ENCODE measurements at places on chromosomes 16 and 17.

GRCh38 chr16:13397126-13397525, 495.7 kb downstream of the SHISA9 start:
- DNase-seq: no peak

GRCh38 chr17:7307686-7308624, 527 bp downstream of the EIF5A start:
- DNase-seq: peak; percentile 31

- DNase-seq: no peak
These were observed 2.2 kb downstream of the ALDOC start for GRCh38 chr17:28574526-28574925.

DNA sequence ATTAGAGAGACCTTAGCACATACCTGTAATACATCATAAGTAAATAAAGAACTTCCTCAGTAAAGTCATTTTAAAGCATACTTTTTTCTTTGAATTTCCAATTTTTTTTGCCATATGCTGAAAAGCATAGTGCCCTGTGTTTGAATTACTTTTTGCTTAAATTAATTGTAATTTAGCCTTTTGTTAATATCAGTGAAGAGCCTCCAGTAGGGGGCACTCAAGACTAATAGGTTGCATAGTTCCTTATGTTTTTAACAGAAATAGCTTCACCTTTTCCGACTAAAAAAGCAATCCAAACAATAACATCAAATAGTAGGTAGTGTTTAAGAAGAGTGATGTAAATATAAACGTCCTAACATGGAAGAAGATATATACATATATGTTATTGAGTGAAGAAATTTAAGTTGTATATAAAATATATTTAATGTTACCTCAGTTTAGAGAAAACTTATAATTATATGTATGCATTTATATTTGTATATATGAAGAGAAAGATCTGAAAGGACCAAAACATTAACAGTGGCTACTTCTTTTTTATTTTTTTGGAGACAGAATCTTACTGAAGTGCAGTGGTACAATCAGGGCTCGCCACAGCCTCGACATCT, 18.6 kb downstream of the RAD51C start:
- DNase-seq: no peak

GRCh38 chr17:82281502-82282238, 8.2 kb upstream of the CSNK1D start:
- peak; percentile 43 for DNase-seq

DNA sequence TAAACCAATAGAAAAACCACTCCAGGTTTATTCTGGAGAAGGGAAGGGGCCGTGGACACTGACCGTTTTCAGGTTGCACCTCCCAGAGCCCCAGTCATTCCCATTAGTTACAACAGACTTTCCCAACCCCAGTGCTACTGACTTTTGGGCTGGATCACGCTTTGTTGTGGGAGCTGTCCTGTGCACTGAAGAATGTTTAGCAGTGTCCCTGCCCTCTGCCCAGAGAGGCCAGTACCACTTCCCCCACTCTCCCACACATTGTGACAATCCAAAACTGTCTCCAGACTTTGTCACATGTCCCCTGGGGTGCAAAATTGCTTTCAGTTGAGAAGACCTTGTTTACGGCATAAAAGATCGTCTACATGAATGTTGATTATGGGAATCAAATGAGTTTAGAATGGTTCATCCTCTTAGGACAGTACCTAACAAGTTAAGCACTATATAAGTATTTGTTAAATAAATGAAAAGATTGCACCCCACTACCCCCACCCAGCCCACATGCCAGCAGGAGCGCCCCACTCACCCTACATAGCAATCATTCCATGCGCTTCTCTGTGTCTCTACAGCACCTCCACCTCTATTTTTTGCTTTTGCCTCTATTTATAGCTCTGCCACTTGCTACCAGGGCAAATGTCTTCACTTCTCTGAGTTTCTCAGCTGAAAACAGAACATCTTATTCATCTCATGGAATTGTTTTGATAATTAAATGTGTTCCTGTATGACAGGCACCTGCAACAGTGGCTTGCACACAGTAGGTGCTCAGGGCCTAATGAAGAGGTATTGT, 104.9 kb downstream of the AXIN2 start:
- no peak for DNase-seq

GRCh38 chr17:79676796-79677195, 53.9 kb upstream of the ENPP7 start:
- DNase-seq: no peak

- no peak for DNase-seq
These were observed 276.8 kb downstream of the SEC14L1 start for GRCh38 chr17:77417575-77417974.

- no peak for DNase-seq
These were observed 622.2 kb upstream of the SALL1 start for GRCh38 chr16:51773071-51773890.

DNA sequence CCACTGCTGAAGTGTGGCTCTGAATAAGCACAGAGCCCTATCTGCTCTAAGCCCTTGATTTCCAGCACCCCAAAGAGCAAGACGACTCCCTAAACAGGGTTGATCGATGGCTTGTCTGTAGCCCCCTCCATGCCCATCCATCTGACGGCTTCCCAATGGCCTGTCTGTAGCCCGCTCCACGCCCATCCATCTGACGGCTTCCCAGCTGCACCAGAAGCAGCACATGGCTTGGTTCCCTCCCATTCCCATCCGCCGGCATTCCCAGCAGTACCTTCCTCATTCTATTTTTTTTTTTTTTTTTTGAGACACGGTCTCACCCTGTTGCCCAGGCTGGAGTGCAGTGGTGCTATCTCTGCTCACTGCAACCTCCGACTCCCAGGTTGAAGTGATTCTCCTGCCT, 64.5 kb downstream of the RBFOX3 start:
- no peak for DNase-seq

GRCh38 chr17:73192206-73192893, 505 bp upstream of the COG1 start:
- DNase-seq: peak; percentile 53

DNA sequence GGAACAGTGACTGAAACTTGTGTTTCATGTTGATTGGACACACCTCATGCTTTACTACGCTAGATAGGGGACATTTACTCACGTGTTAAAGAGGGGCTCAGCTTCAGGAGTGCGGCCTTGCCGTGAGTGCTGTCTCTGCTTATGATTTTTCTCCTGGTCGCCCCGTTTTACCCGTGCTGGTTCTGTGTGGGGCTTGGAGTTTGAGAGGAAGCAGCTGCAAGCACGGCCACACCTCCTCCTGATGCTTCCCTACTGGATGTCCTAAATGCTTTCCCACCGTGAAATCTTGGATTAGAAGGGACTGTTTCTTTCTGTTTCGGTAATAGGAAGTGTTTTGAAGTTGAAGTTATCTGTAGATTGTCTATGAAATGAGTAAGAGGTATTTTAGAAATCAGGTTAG, 54.0 kb upstream of the ZNF750 start:
- no peak for DNase-seq

DNA sequence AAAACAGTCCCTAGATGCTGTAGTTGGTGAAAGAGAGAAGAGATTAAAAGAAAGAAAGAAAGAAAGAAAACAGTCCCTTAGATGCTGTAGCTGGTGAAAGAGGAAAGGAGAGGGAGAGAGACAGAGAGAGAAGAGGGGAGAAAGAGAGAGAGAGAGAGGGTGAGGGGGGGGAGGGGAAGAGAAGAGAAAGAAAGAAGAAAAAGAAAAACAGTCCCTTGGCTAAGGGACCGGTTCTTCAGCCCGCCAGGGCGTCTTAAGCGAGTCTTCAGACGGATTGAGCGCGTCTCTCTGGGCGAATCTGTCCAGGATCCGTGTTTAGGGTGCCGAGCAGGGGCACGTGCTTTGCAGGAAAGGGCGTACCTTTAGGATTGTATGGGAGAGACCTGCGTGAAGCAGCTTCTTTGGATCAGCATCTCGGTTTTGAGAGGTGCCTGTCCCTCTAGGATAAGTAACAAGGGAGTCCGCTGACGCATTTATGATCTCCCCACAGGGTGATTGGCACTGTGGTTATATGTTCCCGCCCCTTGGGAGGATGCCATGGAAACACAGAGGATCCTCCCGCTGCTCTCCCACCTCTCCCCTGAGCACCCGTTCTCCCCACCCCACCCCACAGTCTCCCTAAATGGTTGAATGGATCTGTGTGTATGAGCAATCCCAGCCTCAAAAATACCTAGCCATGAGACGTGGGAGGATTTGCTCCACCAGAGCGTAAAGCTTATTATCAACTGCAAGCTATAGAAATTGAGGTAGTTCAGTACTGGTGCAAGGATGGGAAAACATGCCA, 16.7 kb downstream of the GNGT2 start:
- DNase-seq: no peak

GRCh38 chr16:11015076-11015475, 70.7 kb downstream of the CLEC16A start:
- no peak for DNase-seq

- DNase-seq: no peak
These were observed 97.1 kb upstream of the RPRML start for GRCh38 chr17:47076171-47076570.

DNA sequence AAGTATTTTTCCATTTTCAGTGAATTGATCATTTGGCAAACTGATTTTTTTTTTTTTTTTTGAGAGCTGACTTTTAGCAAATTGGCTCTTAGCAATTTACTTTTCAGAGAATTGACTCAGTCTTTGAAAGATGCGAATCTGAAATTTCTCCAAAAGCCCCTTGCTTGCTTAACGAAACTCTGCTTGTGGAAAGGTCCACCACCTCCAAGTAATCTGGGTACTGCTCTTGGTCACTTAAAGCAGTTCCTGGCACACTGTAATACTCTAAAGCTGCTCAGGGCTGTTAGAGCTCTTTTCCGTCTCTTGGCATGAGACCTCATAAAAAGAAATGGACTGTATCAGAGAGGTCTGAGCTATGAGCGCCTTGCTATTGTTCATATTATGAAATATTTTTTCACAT, 2.9 kb downstream of the GSDMB start:
- DNase-seq: no peak

GRCh38 chr17:15744074-15744676, 12.1 kb downstream of the TBC1D26 start:
- no peak for DNase-seq

GRCh38 chr17:57622683-57623433, 122.2 kb downstream of the CCDC182 start:
- no peak for DNase-seq

- DNase-seq: no peak
These were observed 976 bp downstream of the CCL3L1 start for GRCh38 chr17:36195434-36196130.

DNA sequence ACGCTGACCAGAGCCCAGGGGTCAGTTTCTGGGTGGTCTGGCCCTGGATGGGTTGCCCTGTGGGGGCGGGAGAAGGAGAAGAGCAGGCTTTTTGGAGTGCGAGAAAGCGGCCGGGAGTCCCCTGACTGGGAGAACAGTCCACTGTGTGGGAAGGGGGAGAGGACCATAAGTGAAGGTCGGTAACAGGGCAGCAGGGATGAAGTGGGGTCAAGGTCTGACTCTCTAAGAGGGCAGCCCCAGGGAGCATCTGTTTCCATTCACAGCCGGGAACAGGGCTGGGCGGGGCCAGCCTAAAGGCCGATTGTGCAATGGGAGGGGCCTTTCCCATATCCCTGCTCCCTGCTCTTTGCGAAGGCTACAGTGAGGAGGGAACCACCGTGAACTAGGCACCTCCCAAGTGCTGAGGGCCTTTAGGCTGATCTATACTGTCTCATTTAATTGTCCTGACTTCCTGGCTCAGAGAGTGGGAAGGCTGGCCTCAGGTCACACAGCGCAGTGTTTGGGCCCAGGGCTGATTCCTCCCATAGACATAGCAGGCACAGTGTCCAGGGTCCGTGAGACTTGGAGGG, 10.4 kb upstream of the WFDC1 start:
- DNase-seq: no peak

DNA sequence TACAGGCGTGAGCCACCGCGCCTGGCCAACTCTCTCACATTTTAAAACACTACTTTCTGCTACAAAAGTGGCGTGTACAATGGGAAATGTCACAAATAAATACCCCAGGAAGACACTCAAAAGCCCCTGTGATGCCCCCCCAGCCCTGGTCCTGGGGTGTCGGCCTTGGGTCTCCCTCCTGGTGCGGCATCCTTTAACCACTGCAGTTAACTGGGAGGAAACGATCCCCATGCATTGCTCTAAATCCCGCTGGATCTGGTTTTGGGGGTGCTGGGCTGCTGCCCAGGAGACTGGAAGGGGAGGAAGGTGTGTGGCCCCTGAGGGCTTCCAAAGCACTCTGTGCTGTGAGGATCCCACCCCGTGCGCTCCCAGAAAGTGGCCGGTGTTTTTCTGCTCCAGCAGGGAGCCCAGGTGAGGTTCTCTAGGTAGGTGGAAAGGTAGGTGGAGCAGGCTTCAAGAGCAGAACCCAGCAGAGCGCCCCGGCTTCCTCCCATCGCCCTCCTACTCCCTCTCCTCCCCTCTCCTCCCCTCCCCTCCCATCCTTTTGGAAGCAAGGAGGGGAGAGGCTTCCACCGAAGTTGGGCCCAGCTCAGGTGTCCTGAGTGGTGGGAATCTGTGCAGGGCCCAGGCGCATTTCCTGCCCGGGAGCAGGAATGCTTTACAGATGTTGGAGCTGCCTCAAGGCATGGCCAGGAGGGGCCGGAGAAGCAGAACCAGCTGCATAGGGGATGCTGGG, 363.3 kb downstream of the SEC14L1 start:
- no peak for DNase-seq

- no peak for DNase-seq
These were observed 389.8 kb downstream of the SEC14L1 start for GRCh38 chr17:77530591-77530990.

DNA sequence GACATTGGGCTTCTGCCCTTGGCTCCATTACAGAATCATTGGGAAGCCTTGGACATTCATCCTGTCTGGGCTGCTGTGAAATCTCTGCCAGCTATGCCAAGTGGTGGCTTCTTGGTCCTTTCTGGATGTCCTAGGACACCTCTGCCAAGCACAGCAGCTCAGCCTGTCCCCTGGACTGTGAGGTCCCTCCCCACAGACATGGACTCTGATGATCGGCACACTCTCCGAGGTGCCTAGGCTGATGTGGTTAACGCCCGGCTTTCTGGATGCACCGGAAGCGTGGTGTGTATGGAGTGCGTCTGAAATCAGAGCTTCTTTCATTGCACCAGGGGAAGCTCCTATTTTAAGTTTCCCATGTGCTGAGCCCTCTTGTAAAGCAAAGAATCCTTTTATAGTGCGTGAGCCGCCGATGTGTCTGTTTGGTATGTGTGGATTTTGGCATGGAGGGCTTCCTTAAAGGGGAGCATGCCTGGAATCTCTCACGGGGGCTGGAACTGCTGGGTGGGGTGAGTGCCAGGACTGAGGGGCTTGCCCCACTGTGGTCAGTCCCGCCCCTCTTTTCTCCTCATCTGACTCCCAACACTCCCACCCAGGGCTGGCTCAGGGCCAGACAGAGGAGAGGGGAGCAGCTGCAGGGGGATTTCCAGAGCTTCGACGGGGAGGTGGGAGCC, 7.0 kb upstream of the ARHGAP23 start:
- DNase-seq: no peak

DNA sequence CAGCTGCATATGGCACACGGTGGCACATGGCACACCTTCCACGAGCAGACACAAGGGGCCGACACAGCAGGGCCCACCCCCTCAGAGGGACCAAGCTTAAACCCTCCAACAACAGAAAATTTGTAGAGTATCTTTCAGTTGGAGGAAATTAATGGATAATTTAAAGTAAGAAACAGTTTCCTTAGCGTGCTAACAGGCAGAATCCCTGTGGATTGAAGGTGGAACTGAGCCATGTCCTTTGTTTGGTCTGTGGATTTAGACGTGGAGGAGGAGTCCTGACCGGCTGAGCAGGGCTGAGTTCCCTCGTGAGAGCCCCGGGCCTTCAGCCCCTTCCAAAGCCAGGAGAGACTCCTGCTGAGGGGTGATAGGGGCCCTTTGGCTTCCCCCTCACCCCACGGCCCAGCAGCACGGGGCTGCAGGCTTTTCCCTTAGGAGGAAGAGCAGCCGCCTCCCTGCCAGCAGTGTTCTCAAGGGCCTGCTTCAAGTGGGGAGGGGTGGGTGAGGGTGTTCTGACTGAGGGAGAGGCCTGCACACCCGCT, 1.4 kb upstream of the CYB561 start:
- DNase-seq: no peak

GRCh38 chr16:81817789-81818567, 38.9 kb downstream of the PLCG2 start:
- DNase-seq: no peak
